Heart right ventricle (tissue), 16 donors: ENCODE measurements at places on chromosomes 12 and 14. TPM values are rescaled to one million over a fixed set of nuclear protein-coding genes. Genes with fewer than 3 reads are reported as not detected.

DNA sequence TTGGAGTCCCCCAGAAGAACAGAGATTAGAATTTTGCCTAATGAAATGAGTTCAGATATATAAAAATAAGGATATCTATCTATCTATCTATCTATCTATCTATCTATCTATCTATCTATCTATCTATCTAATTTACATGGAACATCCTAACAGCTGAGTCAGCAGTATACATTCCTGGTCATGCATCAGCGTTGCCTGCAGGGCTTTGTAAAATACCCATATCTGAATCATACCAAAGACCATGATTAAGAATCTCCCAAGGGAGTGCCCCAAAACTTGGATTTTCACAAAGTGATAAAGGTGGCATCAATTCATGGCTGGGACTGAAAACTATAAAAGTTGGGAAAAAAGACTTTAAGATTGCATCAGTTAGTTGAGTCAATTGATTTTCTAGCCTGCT lies 32.7 kb upstream of the SYT10 start:
- H3K36me3 ChIP-seq, result no peaks in the 10 kb centered on the region
- no peaks in the 10 kb centered on the region for H3K4me1 ChIP-seq
- H3K4me3 ChIP-seq, result no peak overlapping the region
- H3K27me3 ChIP-seq, result no peaks in the 10 kb centered on the region
- DNase-seq, result no peak

GRCh38 chr14:88233915-88234314 lies 89.2 kb downstream of the KCNK10 start:
- no peak for DNase-seq
- H3K36me3 ChIP-seq, result no peaks in the 10 kb centered on the region
- no peaks in the 10 kb centered on the region for H3K27me3 ChIP-seq
- no peak overlapping the region for H3K27ac ChIP-seq

DNA sequence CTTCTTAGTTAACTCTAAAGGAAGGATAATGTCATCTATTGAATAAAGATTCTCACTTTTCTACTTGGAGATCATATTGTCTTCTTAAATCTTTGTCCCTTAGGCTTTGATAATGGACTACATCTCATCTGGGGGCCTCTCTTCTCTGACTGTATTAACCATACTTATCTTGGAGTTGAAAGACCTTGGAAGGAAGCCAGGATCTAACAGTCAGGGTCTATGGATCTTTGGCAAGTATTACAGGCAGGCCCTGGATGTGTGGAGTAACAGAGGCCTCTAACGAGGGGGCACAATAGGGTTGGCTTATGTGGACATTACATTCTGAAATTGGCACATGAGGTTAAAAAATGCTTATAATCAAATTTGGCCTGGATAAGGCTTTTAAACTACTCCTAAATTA lies 513.8 kb downstream of the NRXN3 start:
- H3K27ac ChIP-seq, result no peak overlapping the region
- H3K27me3 ChIP-seq, result no peaks in the 10 kb centered on the region
- no peaks in the 10 kb centered on the region for H3K4me1 ChIP-seq
- H3K4me3 ChIP-seq, result no peak overlapping the region

DNA sequence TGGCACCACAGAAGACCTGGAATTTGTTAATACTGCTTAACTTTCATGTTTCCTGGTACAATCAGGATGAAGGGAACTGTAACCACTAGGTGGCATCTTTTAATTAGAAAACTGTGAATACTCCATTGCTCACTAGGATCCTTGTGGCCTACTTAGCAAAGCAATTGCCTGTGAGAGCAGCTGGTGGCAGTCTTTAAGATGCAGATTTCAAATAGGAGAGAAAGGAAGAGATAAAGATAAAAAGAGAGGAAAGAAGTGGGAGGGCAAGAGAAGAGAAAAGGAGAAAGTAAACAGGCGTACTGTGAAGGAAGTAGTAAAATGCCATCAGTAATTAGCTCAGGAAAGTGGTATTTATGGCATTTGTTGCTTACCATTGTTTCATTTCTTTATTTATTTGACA lies 114.5 kb downstream of the RAD51B start:
- peaks cover 20% of the 10 kb centered on the region for H3K4me1 ChIP-seq
- no peaks in the 10 kb centered on the region for H3K27me3 ChIP-seq
- H3K36me3 ChIP-seq, result no peaks in the 10 kb centered on the region
- peak overlapping the region; percentile 15 for H3K27ac ChIP-seq
- no peak for DNase-seq

GRCh38 chr12:114275086-114275485 lies 130.9 kb downstream of the TBX5 start:
- no peak overlapping the region for H3K4me3 ChIP-seq
- no peak overlapping the region for H3K27ac ChIP-seq
- no peak for DNase-seq
- H3K36me3 ChIP-seq, result no peaks in the 10 kb centered on the region
- H3K27me3 ChIP-seq, result no peaks in the 10 kb centered on the region

DNA sequence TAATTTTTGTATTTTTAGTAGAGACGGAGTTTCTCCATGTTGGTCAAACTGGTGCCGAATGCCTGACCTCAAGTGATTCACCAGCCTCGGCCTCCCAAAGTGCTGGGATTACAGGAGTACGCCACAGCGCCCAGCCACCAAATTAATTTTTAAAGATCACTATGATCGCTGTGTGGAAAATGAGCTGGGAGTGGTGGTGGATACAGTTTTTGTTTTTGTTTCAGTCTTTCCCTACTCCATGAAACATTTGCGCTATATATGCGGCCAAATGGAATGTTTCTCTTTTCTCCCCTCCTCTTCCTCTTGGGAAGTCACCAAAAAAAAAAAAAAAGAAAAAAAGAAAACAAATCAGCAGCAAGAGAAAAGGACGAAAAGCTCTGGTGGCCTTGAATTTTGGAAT lies 20.8 kb upstream of the P2RX4 start:
- no peaks in the 10 kb centered on the region for H3K27me3 ChIP-seq
- peaks cover 7% of the 10 kb centered on the region for H3K36me3 ChIP-seq
- no peak overlapping the region for H3K4me3 ChIP-seq
- H3K4me1 ChIP-seq, result no peaks in the 10 kb centered on the region
- no peak overlapping the region for H3K27ac ChIP-seq

GRCh38 chr12:128783129-128783574 lies 40.6 kb downstream of the SLC15A4 start:
- no peaks in the 10 kb centered on the region for H3K36me3 ChIP-seq
- no peak overlapping the region for H3K4me3 ChIP-seq
- DNase-seq, result no peak
- H3K27ac ChIP-seq, result no peak overlapping the region
- H3K27me3 ChIP-seq, result no peaks in the 10 kb centered on the region

DNA sequence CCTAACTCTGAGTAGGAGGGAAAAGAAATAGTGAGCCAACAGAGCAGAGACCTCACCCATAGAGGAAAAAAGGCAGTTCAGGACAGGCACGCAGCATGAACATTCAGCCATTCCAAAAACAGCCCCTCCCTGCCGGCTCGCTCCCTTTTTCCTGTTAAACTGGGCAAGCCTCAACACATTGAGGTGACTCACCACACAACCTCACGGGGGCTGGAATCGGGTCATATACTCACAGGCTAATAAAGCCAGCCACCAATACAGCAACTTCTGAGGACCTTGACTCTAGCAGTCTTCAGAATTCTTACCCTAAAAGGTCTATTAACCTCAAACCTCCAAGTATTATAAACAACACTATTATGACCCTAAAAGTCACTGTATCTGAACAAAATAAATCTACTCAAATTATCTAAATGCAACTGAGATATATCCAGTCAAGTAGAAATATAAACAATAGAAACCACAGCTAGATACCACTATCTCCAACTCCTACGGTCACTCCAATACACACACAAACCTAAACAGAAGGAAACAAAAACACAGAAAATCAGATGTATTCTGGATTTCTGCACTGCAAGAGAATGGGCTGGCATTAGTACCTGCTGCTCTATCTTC lies 6.3 kb downstream of the YBX3 start:
- H3K27ac ChIP-seq, result peak overlapping the region; percentile 99
- peak; percentile 67 for DNase-seq
- peaks cover 46% of the 10 kb centered on the region for H3K4me1 ChIP-seq
- peaks cover 27% of the 10 kb centered on the region for H3K36me3 ChIP-seq

DNA sequence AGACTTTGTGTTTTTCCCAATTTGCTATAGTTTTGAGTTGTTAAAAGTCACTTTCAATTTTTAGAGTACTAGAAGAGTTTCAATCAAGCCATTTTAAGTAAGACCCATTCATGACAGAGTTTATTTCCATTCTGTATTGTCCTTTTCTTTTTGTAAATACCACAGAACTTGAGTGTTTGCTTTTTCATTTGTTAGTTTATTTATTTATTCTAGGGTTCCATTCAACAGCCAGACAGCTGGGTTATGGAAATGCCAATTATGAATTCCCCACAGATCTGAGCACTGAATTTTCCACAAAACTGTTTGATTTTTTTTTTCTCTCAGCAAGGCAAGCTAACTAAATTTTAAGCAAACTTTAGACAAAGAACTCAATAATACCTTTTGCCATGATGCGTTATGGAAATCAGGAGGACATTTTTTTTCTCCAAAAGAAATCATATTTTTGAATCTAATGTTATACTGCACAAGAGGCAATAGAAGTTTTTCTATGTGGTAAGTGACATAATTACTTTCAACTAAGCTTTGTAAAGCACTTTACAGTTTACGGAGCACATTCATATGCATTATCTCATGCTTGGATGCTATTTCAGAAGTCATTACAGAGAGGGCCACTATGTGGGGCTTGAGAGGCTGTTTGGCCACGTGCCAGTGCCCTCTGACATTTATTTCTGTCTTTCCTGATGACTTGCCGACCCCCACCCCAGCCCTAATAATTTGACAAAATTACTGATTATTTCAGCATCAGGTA lies 181.5 kb downstream of the VRK1 start:
- DNase-seq, result no peak
- no peak overlapping the region for H3K4me3 ChIP-seq
- H3K27ac ChIP-seq, result no peak overlapping the region
- no peaks in the 10 kb centered on the region for H3K4me1 ChIP-seq
- H3K27me3 ChIP-seq, result no peaks in the 10 kb centered on the region

GRCh38 chr12:62914443-62915203 lies 20.3 kb downstream of the PPM1H start:
- H3K4me1 ChIP-seq, result peaks cover under 1% of the 10 kb centered on the region
- no peak overlapping the region for H3K27ac ChIP-seq
- no peak overlapping the region for H3K4me3 ChIP-seq
- DNase-seq, result no peak
- no peaks in the 10 kb centered on the region for H3K36me3 ChIP-seq

DNA sequence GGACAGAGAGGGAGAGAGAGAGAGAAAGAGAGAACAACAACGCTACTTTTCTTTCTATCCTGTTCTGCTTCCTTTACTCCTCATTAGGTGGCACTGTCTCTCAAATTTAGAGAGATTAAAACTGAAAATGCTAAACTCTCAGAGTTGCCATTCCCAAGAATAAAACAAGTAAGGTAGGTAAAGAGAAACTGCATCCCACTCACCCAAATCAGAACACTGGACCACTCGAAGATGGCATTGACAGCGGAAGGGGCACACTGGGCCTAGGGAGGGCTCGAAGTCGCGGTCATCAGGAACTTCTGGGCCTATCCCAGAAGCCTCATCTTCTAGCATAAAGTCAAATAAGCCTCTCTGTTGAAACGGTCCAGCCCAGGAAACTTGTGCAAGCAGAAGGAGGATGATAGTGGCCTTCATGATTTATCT lies 4.5 kb downstream of the DCN start:
- peak overlapping the region; percentile 81 for H3K27ac ChIP-seq
- no peaks in the 10 kb centered on the region for H3K27me3 ChIP-seq
- H3K36me3 ChIP-seq, result peaks cover 8% of the 10 kb centered on the region
- no peak for DNase-seq
- peak overlapping the region; percentile 44 for H3K4me3 ChIP-seq

DNA sequence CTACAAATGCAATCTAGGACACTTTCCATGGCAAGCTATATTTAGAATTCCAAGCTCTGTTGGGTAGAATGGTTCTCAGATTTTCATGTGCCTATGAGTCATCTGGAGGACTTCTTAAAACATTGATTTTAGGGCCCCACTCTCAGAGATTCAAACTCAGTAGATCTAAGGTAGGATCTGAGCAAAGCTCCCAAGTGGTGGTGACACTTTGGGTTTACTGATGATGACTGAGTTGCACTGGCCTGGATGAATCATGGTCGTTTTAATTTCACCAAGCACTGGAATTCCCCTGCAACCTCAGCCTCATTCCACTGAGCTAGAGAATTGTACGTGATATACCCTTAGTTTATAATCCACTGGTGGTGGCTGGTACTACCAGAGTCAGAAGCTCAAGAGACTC lies 86.5 kb downstream of the PPM1H start:
- peak overlapping the region; percentile 26 for H3K27ac ChIP-seq
- no peak overlapping the region for H3K4me3 ChIP-seq
- no peaks in the 10 kb centered on the region for H3K36me3 ChIP-seq
- no peak for DNase-seq

- no peak for DNase-seq
- H3K4me3 ChIP-seq, result no peak overlapping the region
- H3K27ac ChIP-seq, result peak overlapping the region; percentile 76
- no peaks in the 10 kb centered on the region for H3K36me3 ChIP-seq
- H3K4me1 ChIP-seq, result peaks cover 18% of the 10 kb centered on the region
Observed at GRCh38 chr14:95495076-95495475, 21.4 kb downstream of the SYNE3 start.

DNA sequence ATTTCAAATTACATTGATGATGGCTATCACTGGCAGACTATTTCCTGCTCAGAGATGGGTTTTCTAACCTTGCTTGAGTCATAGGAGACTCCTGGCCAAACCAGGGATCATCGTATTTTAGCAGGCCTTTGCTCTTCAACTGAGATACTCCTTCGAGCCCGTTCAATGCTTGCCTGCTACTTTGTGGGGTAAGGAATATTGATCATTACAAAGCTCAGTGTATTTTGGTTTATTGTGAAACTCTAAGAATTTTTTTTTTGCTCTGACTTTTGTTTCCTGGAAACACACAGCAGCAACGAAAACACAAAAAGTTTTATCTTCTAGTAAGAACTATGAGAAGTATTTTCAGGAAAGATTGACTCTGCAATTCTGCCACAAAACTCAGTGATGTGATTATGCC lies 4.1 kb downstream of the GPRC5D start:
- no peak overlapping the region for H3K4me3 ChIP-seq
- no peaks in the 10 kb centered on the region for H3K36me3 ChIP-seq
- no peak overlapping the region for H3K27ac ChIP-seq
- H3K27me3 ChIP-seq, result no peaks in the 10 kb centered on the region
- DNase-seq, result no peak
- no peaks in the 10 kb centered on the region for H3K4me1 ChIP-seq

GRCh38 chr12:116101991-116102390 lies 175.5 kb downstream of the MED13L start:
- H3K4me3 ChIP-seq, result no peak overlapping the region
- H3K27ac ChIP-seq, result no peak overlapping the region
- no peaks in the 10 kb centered on the region for H3K27me3 ChIP-seq
- H3K36me3 ChIP-seq, result no peaks in the 10 kb centered on the region

DNA sequence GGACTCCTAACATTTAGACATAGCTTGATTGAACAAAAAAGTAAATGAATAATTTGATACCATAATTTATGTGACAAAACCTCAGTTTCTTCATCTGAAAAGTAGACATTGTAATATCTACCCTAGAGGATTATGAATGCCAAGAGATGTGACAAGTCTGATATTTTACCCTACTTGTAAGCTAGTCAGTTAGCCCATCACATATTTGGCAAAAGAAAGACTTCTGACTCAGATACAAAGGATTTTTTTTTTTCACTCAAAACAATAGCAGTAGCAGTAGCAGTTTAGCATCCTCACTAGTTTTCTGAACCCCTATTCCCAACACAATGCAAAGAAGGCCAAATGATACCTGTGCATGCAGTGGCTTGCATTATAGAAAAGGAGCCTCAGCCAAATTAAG lies 377.3 kb upstream of the E2F7 start:
- no peaks in the 10 kb centered on the region for H3K36me3 ChIP-seq
- no peak overlapping the region for H3K27ac ChIP-seq
- no peaks in the 10 kb centered on the region for H3K27me3 ChIP-seq
- no peak overlapping the region for H3K4me3 ChIP-seq

LBHD2 gene
- 0.19 TPM for polyA plus RNA-seq

EID3 gene
- 1.8 TPM for polyA plus RNA-seq

ACVRL1 gene
- polyA plus RNA-seq, result 38.1 TPM

TMTC1 gene
- 16.3 TPM for polyA plus RNA-seq

KSR2 gene
- polyA plus RNA-seq, result not detected

NINJ2 gene
- 25.7 TPM for polyA plus RNA-seq
